ENCODE measurements at places on chromosomes 6 and 20.

DNA sequence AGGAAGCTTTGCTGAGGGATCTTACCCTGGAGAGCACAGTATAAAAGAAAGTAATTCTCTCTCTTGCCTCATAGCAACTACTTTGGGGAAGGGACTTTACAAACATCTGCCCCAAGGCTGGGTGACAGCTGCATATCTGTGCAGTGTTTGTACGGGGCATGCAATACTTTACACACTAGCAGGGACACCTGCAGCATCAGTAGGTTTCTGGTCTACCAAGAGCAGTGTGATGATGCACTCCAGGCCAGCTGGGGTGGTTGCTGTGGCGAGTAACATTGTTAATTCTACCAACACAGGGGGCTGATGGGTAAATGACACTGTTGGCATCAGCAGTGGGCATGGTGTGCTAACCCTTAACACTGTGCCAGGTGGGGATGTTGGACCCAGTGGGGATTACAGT lies 48.0 kb downstream of the ADTRP start:
- DNase-seq = no peak

GRCh38 chr20:20012541-20012940 lies 4.6 kb upstream of the NAA20 start:
- DNase-seq = no peak

DNA sequence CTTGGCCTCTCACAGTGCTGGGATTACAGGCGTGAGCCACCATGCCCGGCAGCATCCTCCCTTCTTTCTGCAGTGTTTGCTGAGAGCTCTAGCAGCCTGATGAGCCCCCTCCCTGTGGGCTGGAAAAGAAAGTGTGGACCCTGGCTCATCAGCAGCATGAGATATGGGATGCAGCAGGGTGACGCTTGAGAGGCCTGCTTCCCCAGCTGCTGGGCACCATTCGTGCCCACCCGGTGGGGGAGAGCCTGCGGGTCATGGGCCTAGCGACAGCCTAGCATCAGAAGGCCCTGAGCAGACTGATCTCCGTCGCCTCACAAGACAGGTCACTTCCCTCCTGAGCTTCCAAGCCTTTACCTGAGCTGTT lies 16.0 kb upstream of the CCDC167 start:
- no peak for DNase-seq

- no peak for DNase-seq
Observed at GRCh38 chr20:12072954-12073264, 155.2 kb downstream of the BTBD3 start.

DNA sequence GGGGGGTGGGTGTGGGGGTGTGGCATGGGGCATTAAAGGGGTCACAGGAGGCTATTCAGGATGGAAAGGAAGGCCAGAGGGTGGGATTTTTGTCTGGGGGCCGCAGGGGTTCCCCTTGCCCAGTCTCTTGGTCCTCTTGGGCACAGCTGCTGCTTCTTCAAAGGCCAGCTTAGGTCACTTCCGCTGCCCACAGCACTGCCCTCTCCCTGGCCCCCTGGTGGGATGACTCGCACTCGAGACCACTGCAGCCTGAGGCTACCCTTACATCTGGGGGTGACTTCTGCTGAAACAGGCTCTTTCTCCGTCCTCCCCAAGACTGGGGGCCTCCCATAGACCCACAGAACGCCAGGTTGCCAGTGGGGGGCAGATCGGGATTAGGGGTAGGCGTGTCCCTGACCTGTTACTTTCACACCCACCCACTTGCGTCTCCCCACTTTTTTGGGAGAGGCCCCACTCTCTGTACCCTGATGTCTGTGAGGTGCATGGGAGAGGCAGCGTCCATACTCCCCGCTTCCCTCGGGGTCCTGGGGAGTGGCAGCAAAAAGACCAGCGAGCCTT lies 1.3 kb downstream of the LKAAEAR1 start:
- DNase-seq = no peak

GRCh38 chr20:42267793-42268384 lies 649.7 kb upstream of the CHD6 start:
- no peak for DNase-seq

DNA sequence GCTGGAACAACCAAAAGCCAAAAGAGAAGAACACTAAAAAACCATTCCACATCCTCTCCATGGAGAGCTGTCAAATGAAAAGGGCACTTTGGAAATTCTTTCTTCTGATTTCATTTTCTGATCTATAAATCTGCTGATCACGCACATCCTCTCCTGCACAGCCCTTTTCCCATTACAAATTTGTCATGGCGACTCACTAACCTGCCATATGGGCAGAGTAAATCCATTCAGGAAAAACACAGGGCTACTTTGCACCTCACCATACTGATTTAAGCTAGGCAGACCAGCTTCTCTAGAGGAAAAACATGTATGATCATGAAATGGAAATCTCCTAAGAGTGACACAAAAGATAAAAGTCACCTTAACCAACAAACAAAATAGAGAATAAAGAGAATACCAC lies 26.0 kb downstream of the TOMM6 start:
- no peak for DNase-seq

DNA sequence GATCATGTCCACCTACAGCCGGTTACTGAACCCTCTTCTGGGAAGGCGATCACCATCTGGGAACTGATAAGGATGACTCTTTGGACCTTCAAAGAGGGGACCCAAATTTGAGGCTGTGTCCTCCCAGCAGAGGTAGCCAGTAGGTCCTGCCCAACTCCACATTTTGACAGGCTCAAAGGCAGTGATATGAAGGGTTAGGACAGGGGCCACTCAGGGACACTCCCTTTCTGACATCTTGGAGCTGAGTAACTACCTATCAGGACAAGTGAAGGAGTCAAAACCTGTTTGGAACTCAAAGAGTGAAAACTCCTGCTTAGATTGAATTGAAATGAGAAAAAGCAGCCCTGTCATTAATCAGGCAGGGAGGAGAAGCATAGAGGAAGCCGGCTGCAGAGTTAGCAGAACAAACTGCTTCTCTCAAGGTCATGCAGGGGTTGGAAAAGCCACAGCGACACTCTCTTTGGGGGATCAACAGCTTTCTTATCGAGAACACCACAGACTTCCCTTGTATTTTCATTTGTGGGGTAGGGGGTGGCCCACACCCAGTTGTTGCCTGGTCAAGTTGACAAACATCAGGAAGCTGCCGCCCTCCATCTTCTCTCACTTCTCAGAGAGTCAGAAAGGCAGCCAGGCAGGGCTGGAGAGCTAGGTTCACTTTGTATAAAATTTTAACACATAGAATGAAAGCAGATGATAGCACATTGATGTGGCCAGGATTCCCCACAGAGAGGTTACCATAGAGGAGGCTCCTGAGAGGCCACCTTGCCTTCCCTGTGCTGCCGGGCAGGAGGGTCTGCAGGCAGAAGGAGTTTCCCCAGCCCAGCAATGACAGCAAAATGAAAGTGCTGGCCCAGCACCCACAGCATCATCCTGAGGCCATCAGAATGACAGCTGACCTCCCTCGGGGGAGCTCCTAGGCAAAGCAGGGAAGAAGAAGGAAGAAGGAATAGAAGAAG lies 47.6 kb downstream of the AGPAT4 start:
- no peak for DNase-seq

DNA sequence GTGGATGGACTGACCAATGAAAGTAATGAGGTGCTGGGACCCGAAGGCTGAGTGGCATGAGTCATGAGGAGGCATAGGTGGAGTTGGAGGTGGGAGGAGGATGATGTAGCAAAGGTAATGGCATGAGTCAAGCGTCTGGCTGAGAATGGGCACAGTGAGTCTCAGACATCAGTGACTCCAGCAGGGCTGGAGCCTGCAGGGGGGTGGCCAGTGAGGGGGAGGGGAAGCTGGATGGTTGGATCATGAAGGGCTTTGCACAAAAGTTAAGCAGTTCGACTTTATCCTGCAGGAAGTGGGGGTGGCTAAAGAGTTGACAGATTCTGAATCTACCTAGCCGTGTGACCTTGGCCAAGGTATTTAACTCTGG lies 99.0 kb upstream of the IYD start:
- no peak for DNase-seq

- no peak for DNase-seq
Observed at GRCh38 chr6:147238164-147238563, 33.9 kb downstream of the STXBP5 start.

DNA sequence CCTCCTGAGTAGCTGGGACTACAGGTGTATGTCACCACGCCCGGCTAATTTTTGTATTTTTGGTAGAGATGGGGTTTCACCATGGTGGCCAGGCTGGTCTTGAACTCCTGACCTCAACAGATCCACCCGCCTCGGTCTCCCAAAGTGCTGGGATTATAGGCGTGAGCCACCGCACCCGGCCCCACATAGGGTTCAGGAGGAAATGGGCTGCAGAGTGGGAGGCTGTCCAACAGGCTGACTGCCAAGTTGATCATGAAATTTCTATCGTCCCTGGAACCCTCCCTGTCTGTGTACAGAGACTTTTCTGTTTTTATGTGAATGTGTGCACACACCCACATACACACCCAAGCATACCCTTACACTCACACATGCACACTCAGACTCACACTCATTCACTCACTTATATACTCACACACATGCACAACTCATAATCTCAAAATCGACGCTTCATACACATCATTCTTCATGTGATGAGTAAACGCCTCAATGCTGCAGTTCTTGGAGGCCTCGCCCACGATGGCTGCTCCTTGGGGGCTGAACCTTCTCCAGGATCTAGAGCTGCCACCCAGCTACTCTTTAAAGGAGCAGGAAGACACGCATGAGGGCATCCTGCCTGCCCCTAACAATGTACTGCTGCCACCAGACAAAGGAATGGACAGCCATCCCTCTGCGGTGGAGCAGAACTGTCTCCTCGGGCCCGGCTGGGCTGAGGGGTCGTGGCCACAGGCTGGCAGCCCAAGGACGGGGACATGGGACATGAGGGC lies 35.6 kb downstream of the SUN5 start:
- no peak for DNase-seq

- no peak for DNase-seq
Observed at GRCh38 chr20:32971703-32972161, 32.5 kb downstream of the SUN5 start.

DNA sequence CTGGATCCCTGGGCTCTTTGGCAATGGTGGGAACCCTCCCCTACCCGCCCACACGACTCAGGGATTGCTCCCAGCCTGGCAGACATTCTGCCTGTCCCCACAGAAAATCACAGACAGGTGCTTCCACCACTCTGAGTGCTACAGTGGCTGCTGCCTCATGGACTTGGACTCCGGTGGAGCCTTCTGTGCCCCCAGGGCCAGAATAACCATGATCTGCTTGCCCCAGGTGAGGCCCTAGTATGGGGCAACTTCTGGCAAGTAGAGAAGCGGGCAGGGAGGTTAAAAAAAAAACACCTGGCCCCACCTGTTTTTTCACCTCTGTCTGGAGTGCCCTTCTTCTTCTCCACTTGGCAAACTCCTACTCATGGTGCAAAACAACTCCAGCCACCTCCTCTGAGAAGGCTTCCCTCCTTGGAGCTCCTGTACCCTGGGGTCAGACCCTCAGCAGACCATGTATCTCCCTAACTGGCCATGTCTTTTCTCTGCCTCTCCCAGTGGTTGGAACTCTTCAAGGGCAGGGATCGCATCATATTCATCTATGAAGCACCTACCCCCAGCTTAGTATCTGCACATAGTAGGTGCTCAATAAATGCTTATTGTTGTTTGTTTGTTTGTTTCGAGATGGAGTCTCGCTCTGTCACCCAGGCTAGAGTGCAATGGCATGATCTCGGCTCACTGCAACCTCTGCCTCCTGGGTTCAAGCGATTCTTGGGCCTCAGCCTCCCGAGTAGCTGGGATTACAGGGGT lies 1.1 kb downstream of the CLPSL2 start:
- no peak for DNase-seq

- DNase-seq = no peak
Observed at GRCh38 chr6:152310371-152310954, 326.7 kb downstream of the SYNE1 start.

- no peak for DNase-seq
Observed at GRCh38 chr20:61742097-61742825, 323.4 kb downstream of the TAF4 start.

DNA sequence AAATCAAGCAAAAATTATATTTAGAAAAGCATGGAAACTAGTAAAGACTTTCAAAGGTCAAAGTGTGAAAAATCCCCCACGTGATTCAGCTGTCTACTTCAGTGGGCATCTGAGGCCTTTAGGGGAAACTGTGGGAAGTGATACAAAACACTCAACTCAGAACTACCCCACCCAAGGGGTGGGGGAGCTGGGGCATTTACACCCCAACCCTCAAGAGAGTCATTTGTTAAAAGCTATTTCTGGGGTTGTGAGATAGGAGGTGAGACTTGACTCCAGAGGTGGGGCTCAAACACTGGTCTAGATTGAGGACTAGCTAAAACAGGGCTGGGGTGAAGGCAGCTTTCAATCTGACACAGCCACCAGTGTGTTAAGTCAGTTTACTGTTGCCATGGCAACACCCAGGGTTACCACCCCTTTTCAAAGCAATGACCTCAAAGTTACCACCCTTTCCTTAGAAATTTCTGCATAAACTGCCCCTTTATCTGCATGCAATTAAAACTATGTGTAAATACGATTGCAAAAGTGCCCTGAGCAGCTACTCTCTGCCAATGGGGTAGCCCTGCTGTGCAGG lies 9.9 kb upstream of the GTSF1L start:
- DNase-seq = no peak

DNA sequence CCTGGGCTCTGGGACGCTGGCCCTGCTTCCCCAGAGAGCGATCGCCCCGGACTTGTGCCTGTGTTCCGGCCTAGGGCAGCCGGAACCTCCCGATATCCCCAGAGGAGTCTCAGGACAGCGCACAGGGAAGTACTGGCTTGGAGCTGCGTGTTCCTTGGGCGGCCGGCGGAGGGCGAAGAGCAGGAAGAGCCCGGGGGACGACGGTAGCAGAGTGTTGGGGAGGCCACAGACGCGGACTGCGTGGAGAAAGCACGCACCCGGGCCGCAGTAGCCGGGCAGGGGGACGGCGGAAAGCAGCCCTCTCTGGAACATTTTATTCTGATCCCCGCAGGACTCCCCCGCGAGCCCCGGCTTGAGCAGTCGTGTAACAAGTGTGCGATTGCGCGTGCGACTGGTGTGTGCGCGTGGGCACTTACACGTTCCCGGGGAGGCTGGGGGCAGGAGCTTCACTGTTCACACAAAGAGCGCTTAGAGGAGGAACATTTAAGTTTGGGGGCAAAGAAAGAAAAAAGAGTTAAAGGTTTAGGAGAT lies 36.1 kb downstream of the NCR2 start:
- DNase-seq = no peak

DNA sequence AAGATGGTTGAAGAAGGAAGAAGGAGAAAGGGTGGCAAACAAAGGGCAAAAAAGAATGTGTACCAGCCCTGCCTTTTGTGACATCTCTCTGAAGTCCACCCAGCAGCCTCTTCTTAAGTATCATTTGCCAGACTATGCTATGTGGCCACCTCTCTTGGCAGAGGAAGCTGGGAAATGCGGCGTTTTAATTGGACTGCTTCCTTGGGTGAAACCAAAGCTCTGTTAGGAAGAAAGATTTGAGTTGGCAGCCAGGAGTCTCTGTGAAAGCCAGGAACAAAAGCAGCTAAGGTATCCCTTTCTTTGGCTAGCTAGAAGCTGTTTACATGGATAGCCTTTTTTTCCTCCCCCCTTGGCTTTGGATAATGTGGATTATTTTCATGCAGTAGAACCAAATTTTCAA lies 67.5 kb upstream of the GTSF1L start:
- DNase-seq = no peak

Measured in NCI-H1930 (cell line).